ENCODE measurements at places on chromosomes 2 and 18. TPM values are rescaled to one million over a fixed set of nuclear protein-coding genes. Genes with fewer than 3 reads are reported as not detected.

Gene MFSD2B
- under 0.01 TPM for total RNA-seq

Gene CXCR2
- not detected for total RNA-seq

Gene PTRHD1
- 37.6 TPM for total RNA-seq

Gene CABLES1
- total RNA-seq = 30.3 TPM

Gene COLEC11
- total RNA-seq = 0.13 TPM

Gene PSMA8
- not detected for total RNA-seq

Gene OXER1
- total RNA-seq = not detected

Gene PAX3
- total RNA-seq = not detected

Gene LAMA3
- 7.0 TPM for total RNA-seq

Gene ZNF385B
- not detected for total RNA-seq

Data from dermis microvascular lymphatic vessel endothelial cell (primary cell).